HS-27A (cell line): ENCODE measurements at places on chromosomes 3 and 15.

DNA sequence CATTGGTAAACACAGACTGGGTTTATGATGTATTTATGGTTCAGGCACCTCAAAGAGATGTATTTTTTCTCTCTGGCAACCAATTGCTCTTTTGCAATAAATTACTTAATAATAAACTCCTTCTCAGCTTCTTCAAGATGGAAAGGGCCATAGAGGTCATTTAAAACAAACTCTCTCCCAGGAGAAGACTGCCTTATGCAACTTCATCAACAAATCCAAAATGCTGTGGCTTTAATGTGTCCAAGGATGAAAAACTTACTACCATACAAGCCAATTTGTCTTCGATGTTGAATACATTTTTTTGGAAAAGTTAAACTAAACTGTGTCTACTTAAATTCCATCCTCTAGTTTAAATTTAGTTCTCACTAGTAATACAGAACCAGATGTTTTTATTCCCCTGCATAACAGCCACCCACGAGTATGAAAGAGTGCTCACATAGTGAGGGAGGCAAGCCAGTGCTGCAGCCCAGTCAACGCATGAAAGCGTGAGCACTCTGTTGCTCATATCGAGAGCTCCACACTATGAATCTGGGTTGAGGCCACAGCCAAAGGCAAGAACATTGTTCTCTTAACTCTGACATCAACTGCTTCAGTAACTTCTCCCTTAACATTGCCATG lies 761.3 kb upstream of the GRM7 start:
- DNase-seq, result no peak

- no peak for DNase-seq
These were observed 145.9 kb downstream of the TNIK start for GRCh38 chr3:171314341-171314740.

DNA sequence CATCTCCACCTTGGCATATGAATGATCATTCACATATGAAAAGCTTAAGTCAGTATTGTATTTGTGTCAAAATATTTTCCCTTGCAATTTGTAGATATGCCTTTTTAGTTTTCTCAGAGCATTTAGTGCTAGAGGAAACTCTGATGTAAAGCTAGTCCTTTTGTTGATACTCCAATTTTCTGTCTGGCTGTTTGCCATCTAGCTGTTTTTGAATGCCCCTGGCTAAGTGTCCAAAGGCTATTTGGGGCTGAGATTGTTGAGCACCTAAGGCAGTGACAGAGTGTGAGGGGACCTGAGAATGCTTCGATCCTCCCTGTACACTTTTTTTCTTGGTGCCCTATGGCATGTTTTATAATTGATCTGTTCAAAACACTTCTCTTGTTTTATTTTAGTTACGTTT lies 3.1 kb downstream of the SLC51B start:
- DNase-seq, result no peak

GRCh38 chr3:38117163-38117716 lies 19.7 kb downstream of the ACAA1 start:
- no peak for DNase-seq

DNA sequence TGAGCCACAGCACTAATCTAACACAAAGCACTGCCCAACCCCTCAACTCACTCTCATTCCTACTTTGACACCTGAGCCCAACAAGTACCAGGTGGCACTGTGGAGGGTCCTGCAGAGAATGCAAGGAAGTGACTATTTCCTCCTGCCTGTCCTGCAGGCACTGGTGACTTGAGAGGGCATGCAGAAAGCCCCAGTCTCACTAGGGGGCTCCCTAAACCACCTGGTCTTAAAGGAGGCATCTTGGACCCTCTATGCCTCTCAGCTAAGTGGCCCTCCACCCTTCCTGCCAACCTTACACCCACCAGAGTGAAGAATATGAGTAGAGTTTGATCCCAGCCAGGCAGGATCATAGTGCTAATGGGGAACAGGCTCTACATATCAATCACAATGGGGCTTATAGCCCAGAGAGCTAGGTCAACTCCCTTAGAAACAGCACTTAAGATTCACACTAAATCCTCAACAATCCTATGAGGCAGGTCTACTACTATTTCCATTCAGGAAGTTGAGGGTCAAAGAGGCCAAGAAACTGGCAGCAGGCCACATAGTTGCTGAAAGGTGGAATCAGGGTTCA lies 15.2 kb downstream of the TRAIP start:
- no peak for DNase-seq
